ENCODE measurements at places on chromosomes 2 and 18.

GRCh38 chr18:62586151-62586774 lies 63.4 kb downstream of the ZCCHC2 start:
- peak; percentile 52 for DNase-seq

DNA sequence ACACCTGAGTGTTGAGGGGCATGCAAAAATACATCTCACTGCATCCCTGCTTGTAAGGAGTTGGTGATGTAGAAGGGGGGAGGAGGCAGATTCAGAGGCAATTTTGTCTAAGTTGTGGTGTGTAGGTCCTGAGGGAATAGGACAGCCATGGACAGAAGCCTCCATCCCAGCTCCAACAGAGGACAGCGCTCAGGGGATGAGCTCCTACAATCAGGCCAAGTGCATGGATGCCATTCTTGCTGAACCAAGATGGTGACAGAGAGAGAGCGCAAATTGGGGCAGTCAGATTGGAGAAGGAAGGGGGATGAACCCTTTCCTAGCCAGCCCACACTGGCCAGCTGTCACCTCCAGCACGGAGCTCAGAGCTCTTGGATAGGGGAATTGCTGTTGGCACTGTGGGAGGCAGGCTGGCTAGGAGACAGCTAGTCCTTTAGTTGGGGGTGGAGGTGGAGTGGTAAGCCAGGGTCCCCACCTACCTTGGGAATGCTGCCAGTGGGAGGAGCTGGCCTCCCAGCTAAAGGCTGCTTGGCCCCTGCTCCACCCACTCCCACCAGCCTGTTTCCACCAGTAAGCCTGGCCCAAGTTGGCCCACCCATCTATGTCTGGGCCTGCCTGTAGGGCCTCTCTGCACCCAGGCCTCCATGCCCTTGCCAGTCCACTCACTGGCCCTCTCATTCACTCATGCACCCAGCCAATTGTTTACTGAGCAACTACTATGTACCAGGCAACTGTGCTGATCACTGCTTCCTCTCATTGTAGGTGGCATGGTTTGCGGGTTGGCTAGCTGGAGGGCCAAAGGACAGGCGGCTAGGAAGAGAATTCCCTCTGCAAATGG lies 2.5 kb upstream of the PER2 start:
- DNase-seq, result no peak

DNA sequence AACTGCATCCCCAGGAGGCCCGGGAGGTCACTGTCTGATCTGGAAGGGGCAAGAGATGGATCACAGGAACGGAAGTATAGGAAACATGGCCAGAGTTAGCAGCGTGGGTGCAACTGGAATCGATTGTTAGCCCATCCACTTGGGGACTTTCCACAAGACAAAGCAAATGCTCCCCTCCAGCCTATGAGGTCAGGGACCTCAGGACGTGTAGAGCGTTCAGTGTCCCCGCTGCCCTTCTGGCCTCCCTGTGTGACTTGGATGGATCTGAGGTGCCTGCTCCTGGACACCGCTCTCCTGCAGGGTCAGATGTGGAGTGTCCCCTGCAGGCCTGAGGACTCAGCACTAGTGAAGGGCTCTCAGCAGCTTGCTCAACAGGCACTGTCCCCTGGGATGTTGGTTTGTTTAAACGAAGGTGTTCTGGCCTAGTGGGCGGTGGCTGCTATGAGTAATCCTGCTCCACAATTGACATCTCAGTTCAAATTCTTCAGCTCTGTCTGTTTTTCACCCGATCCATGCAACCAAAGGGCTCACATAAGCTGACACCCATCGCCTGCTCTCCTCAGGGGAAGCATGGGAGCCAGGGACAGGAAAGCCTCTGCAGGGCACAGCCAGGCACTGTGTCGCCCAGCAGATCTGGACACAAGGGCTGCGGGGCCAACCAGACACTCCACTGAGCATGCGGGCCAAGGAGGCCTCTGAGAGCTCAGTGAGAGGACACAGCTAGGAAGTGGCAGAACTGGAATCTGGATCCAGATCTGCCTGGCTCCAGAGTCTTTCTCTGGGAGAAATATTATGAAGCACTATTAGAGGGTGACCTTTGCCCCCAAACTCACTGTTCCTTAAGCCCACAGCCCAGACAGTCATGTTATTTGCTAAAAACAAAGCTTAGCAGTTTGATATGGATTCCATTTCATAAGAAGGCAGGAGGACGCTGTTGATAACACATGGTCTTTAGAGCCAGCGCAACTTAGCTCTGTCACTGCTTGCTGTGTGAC lies 78.5 kb downstream of the RHOB start:
- DNase-seq, result no peak

GRCh38 chr2:56369316-56369715 lies 185.5 kb downstream of the CCDC85A start:
- DNase-seq, result peak; percentile 42

DNA sequence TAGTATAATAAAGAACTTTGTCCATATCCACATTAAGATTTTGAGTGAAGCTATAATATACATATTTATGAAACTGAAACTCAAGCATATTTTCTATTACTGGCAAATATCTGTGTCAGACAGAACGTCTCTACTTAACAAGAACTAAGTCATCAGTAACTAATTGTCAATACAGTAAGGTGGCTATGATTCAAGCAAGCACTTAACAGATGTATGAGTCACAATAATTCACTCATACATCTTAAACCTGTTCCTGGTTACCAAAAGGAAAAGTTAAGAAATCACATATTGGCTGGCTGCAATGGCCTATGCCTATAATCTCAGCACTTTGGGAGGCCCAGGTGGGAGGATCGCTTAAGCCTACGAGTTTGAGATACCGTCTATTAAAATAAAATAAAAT lies 96.0 kb downstream of the SOS1 start:
- DNase-seq, result peak; percentile 24

DNA sequence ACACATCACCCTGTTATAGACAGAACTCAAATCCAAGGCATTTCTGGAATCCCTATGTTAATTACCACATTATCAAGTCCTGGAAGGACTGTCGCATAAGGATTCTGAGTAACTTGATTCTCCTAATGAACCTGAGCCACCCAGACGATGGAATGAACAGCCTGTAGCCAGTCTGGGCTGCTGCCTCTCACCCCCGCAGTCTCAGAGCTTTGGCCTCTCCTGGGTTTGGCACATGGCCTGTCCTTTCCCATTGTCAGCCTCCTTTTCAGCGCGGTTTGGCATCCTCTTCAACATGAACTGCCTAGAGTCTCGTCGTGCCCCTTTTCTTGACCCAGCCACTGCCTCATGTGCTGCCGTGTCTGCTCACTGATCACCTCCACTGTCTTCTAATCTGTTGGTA lies 147.6 kb downstream of the SLC8A1 start:
- no peak for DNase-seq

DNA sequence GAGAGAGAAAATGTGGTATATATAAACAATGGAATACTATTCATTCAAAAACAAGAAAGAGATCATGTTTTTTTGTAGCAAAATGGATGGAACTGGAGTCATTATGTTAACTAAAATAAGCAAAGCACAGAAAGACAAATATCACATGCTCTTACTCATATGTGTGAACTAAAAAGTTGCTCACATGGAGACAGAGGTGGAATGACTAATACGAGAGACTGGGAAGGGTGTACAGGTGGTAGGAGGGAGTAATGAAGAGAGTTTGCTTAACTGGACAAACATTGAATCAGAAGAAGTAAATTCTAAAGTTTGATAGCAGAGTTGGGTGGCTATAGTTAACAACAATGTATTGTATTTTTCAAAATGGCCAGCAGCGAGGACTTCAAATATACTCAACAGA lies 1080.7 kb upstream of the CHAC2 start:
- no peak for DNase-seq

GRCh38 chr18:46385124-46385523 lies 271.9 kb downstream of the LOXHD1 start:
- DNase-seq, result no peak

Data from HFFc6 (cell line).